Panc1 (cell line): ENCODE measurements at places on chromosomes 7 and 10. TPM values are rescaled to one million over a fixed set of nuclear protein-coding genes. Genes with fewer than 3 reads are reported as not detected.

GRCh38 chr7:7996568-7996967 lies 28.0 kb downstream of the GLCCI1 start:
- no peak for DNase-seq

DNA sequence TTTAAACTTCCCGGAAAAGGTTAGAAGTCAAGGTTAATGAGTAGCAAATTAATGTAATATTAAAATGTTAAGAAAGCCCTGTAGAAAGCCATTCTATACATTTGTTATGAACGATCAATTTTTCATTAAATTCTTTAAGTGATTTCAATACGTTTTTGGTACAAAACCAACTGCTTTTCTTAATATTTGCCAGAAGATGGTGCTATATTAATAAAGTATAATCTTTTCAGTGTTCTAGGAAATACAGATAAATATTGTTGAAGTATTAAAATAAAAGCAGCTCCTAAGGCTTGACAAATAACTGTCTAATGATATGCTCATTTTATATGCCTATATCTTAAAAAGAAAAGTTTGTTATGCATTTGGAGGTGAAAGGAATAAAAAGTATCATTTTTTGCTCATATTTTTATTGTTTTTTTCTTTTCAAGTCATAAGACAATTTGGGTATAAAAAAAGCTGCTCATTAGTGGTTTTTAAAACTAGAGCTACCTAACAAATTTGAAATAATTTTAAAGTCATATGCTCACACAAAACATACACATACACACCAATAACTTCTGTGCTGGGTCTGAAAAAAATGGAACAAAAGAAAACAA lies 130.3 kb upstream of the POT1 start:
- no peak for DNase-seq

GRCh38 chr7:98202367-98203195 lies 8.7 kb upstream of the BHLHA15 start:
- DNase-seq = no peak

The SPAM1 gene
- not detected for total RNA-seq

GRCh38 chr7:157687845-157688532 lies 351.2 kb downstream of the DNAJB6 start:
- no peak for DNase-seq

DNA sequence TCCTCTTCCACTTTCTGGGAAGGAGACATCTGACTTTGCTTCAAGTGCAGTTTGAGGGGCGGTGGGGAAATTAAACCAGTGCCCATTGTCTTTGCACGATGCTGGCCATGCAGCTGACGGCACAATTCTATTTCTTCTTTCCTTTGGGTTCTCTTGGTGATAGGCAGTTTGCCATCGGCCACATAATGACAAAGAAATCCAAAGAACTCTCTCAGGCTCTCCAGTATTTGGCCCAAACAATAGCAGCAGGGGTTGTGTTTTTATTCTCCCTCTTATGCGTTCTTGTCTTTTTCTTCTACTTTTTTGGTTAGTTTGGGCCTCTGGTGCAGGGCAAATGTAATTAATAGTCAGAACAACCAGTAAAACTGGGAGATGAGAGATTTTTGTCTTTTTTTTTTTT lies 147.0 kb downstream of the EMX2 start:
- no peak for DNase-seq

The GATAD1 gene
- 27.0 TPM for total RNA-seq
